Mammary epithelial cell (primary cell): ENCODE measurements at places on chromosomes 6 and 20. TPM values are rescaled to one million over a fixed set of nuclear protein-coding genes. Genes with fewer than 3 reads are reported as not detected.

Gene OTOR
- not detected in 2 replicates for total RNA-seq

Gene SLC12A5
- total RNA-seq, result 1.5 and 2.4 TPM in 2 replicates

Gene SLC22A23
- 49.3 TPM for total RNA-seq

Gene DCDC2
- 0.17 TPM for total RNA-seq

Gene HLA-F
- total RNA-seq, result 27.2 TPM

Gene LCA5
- 20.0 TPM for total RNA-seq

Gene AMD1
- 67.4 and 69.7 TPM in 2 replicates for total RNA-seq

Gene BPIFB4
- total RNA-seq, result not detected in 2 replicates

Gene PROKR2
- total RNA-seq, result not detected in 2 replicates

Gene VWA7
- total RNA-seq, result 1.5 and 1.7 TPM in 2 replicates

Gene FNDC11
- under 0.01 TPM for total RNA-seq
